ENCODE measurements at places on chromosomes 6 and 20.
A peak's percentile ranks its signal among the peaks of the same experiment; 100 is the strongest.

DNA sequence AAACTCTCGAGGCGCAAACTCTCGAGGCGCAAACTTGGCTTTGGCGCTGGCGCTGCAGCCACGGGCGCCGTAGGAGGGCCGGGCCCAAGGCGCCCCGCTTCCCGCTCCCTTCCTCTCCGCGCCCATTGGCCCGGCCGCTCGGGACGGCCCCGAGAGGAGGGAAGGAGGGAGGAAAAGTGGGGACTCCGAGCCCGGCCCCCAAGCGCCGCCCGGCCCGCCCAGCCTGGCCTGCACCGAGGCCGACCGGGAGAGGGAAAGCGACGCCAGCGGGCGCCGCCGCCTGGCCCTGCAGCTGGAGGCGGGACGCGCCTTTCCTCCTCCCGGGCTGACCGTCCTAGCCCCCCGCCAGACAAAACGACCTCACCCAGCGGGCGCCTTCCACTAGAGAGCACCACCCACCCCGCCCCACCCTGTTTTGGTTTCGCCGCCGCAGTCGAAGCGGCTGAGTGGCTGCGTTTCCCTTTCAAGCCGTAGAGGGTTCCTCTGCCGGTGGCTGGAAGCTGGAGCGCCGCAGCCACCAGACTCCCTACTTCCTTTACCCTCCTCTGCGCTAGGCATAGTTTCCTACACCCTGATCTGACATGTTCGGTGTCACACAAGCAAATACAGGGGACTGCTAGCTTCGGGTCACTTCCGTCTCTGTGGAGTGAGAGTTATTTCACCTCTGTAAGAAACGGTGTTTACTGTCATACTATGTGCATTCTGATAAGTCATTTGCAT lies at the start of gene MBOAT1:
MBOAT1 (minus strand) TSS at position 78 of the 720 bp plus-strand sequence. CDS start 235 bp downstream, outside the sequence.
- DNase-seq: peak; percentile 87

GRCh38 chr6:136823128-136823660 lies 802 bp downstream of the PEX7 start:
- no peak for DNase-seq

GRCh38 chr6:123062670-123063069 lies 66.6 kb downstream of the CLVS2 start:
- no peak for DNase-seq

DNA sequence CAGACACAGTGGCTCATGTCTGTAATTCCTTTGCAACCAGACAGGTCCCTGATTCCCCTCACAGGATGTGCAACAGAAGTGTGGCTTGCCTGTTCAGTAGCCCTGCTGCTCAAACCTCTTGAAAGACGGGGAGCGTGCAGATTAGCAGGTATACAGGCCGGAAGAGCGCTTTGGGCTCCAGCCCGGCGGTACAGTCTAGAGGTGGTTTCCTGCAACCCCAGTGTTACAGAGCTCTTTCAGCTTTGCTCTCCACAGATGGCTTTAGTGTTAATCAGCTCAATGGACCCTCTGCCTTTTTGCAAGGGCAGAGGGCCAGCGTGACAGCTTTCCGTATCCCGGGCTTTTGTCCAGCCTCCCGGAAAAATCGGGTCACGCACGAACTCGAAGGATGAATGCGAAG lies 67.2 kb upstream of the TNFRSF21 start:
- DNase-seq: no peak

DNA sequence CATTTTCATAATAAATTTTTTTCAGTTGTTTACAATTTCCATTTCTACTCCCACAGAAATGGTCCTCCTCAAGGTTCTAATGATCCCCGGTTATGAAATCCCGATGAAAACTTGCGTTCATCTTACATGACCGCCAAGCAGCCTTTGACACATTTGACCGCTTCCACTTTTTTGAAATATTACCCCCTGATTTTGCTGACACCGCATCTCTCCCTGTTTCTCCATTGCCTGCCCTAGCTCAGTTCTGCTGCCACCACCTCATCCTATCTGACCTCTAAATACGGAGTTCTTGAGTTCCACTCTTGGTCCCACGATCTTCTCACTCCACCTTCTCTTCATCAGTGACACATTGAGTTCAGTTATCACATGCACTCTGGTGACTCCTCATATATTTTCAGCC lies 74.1 kb downstream of the SLC35B3 start:
- DNase-seq: no peak
